ENCODE measurements at places on chromosomes 7 and 10.

DNA sequence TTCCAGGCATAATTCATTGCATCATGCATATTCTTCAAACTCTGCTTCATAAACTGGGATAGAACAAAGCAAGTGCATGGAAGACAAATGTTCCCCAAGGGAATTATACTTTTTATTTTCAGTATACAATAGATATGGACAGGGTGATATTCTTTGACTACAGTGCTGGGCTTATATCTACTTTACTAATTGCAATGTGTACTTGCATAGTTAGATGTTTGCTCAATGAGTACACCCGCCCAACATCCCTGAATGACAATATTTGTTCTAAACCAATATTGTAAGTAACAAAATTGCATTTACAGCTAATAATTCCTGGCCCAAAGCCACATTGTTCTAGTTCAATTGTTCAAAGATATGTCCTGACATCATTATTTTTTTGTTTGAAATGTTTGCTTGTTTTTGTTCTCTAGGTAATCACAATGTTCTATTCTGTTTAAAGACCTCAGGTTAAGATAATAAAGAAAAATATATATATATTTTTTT, 171.4 kb downstream of the PTN start:
- no peak for DNase-seq

DNA sequence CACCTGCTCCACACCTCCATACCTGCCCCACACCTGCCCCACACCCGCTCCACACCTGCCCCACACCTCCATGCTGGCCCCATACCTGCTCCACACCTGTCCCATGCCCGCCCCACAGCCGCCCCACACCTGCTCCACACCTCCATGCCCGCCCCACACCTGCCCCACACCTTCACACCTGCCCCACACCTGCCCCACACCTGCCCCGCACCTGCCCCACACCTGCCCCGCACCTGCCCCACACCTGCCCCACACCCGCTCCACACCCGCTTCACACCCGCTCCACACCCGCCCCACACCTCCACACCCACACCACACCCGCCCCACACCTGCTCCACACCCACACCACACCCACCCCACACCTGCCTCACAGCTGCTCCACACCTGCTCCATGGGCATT, 53.0 kb downstream of the PARP12 start:
- DNase-seq: no peak

- peak; percentile 31 for DNase-seq
Measured at GRCh38 chr10:30247704-30248103, 101.4 kb downstream of the MTPAP start.

DNA sequence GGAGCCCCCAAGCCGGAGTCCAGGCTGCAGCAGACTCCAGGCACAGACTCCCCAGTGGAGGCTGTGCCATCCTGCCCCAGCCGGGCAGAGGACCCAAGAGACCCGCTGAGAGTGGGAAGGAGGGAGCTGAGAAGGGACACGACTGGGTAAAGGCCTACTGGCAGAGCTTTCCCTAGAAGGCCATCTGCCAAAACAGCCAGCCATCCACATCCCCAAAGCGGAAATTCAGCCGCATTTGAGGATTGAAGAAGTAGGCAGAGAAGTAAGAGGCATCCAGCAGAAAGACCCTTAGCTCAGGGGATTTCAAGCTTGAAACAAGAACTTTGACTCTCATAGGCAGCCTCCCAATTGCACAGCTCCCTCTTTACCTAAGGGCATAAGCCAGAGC, 857 bp downstream of the CPXM2 start:
- no peak for DNase-seq

- DNase-seq: no peak
Measured at GRCh38 chr10:14499601-14499904, 168.8 kb upstream of the FRMD4A start.

DNA sequence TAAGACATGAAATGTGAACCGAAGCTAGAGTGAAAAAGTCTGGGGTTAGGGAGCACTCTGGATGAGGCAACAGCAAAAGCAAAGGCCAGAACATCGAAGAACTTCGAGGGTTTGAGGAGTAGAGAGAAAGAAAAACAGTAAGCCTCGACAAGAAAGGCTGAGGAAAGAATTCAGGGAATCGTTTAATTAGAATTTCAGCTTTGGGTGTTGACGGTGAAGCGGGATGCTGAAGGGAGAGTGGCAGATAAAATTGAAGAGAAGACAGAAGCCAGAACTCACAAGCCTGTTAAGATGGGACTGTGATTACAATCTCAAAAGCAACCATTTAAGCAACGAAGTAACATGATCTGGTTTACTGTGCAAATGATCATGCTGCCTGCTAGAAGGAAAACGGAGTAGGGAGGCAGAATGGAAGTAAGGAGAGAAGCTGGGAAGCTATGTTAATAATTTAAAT, 2.1 kb downstream of the TRDMT1 start:
- no peak for DNase-seq

- DNase-seq: no peak
Measured at GRCh38 chr7:1915956-1916600, 246.0 kb downstream of the ELFN1 start.

All from activated naive CD4-positive, alpha-beta T cell treated with anti-CD3 and anti-CD28 coated beads, Interleukin-2, amount 10 ng/mL, durations not matched to agents 7 days and 5 days (primary cell).